Activated naive CD4-positive, alpha-beta T cell (primary cell): ENCODE measurements at places on chromosomes 1 and 21.

DNA sequence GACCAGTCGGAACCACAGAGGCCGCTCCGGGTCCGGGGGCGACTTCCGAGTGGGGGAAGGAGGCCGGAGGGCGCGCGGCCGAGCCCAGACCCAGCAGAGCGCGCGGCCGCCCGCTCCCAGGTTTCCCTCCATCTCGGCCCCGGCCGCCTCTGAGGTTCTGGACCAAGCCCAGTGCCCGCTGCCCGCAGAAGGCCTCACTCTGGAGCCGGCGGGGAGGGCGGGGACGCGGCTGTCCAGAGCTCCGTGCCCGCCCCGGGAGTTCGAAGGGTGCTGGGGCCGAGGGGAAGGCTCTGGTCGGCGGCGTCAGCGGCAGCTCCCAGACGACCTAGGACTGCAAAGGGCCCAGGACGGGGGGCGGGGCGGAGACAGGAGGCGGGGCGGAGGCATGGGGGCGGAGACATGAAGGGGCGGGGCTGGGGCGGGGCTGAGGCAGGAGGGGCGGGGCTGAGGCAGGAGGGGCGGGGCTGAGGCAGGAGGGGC lies 48.0 kb upstream of the SLC19A1 start:
- peak; percentile 74 for DNase-seq

DNA sequence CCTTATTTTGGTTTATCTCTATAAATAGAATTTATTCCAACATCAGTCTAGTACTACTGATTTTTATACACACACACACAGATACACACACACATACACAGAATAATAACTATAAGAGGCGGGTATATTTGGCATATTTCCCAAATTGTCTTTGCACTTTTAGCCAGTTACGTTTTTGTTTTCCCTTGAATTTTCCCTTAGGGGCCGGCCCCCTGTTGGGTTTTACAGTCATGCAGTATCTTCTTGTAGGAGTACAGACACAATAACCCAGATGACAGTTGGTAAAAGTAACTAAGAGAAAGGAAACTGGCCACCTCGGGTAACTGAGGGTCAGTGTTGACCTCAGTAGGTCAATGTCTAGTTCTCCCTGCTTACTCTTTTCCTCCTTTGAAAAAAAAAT lies 50.9 kb downstream of the DISP1 start:
- DNase-seq, result no peak

- no peak for DNase-seq
Observed at GRCh38 chr1:203505526-203506204, 11.7 kb downstream of the OPTC start.

DNA sequence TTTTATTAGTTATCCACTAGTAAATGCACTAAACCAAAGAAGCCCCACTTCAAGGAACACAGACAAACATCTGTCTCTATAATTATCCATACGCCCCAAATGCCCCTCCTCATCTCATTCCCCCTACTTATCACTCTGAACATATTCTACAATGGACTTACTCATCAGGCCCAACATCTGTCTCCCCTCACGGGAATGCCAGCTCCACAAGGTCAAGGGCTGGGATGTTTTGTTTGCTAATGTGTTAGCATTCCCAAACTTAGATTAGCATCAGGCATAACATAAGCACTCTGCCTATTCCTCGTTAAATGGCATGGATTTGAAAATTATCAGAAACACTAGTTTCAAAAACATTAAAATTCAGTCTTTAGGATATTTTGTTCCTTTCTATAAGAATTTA lies 279.5 kb downstream of the DSCAM start:
- DNase-seq, result no peak

DNA sequence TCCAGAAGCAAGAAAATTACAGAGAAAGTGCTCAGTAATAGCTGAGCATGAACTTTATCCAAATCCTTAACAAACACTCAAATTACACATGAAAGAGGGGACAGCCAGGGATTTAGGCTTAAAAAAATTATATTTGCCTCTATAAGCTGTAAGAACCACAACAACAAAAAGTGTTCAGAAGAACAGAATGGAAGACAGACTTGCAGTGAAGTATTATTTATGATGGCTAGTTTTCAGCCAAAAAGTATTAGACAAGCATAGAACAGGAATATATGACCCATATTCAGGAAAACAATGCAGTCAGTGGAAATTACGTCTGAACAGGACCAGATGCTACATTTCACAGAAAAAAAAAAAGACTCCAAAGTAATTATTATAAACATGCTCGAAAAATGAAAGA lies 1246.3 kb downstream of the NCAM2 start:
- no peak for DNase-seq

DNA sequence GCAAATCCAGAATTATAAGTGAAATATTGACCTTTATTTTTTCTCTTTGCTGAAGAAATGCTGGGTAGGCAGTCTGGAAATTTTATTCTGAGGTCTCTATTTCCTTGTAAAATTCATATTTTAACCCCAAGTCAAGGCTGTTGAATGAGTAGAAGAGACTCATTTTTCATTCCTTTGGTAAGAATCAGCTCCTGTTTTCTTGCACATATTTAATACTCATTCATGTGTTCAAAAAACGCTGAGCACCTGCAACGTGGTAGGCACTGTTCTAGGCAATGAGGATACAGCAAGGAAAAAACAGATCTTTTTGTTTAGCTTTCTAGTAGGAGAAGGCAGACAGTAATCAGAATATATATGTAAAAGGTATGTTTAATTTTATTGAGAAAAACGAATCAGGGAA lies 1.5 kb downstream of the PRKAA2 start:
- no peak for DNase-seq

- DNase-seq, result no peak
Observed at GRCh38 chr1:64172458-64172983, 30.9 kb upstream of the UBE2U start.

DNA sequence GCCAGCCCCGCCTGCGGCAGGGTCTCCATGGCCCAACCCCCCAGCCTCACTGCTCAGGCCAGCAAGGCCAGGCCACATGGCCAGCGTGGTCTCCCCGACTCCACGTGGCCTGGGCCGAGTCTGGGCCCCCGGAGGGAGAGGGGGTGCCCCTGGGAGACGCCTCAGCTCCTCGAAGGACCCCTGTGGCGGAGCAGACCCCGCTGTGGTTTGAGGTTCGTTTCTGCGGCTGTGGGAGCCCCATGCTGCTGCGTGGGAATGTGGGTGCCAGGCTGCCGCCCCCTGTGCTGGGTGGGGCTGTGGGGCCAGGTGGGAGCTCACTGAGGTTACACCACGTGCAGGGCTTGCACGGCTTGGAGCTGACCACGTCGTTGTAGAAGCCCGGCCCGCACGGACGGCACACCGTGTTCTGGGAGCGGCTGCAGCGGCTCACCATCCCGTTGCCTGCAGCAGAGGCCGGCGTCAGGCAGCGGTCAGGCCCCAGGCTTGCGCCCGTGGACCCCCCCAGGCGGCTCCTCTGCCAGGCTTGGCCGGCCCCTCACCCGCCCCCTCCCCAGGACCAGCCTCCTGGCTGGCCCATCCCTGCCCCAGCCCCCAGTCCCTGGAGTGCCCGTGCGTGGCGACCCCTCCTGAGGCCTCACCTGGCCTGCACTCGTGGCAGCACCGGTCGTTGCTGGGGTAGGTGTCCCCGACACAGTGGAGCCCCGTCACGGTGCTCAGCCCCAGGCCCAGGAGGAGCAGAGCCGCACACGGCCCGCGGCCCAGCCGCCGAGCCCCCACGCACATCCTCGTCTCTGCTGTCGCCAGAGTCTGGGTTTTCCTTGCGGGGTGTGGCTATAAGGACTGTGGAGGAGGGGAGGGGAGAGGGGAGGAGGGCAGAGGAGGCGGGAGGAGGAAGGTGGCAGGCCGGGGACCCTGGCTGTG lies at the start of gene TNFRSF4:
TSS of gene TNFRSF4 (minus strand) at position 809 of the 921 bp plus-strand sequence. CDS start at position 783, 26 bp downstream.
- DNase-seq, result no peak

GRCh38 chr1:152111515-152111968 lies 3.7 kb downstream of the TCHH start:
- no peak for DNase-seq
